ENCODE measurements at places on chromosomes 4 and X.

DNA sequence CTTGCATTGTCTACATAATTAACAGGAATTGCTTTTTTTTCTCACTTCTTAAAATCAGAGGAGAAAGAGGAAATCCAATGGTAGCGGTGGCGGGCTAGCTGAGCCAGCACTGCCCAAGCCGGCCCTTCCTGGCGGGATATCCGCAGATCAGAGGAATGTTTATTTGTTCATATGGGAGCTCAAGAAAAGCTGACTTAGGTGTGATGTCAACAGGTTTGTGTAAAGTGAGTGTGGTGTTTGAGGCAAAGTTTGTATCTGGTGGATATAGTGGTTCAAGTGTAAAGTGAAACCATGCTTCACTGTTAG lies 466 bp upstream of the SLC39A8 start:
- DNase-seq, result no peak

GRCh38 chrX:148825696-148826095 lies 325.3 kb downstream of the AFF2 start:
- no peak for DNase-seq

- no peak for DNase-seq
These were observed 314.5 kb upstream of the RASGEF1B start for GRCh38 chr4:81786063-81786763.

- DNase-seq, result no peak
These were observed 214.2 kb upstream of the PUDP start for GRCh38 chrX:7362111-7362510.

GRCh38 chr4:185734214-185734613 lies 77.8 kb downstream of the SORBS2 start:
- DNase-seq, result no peak

DNA sequence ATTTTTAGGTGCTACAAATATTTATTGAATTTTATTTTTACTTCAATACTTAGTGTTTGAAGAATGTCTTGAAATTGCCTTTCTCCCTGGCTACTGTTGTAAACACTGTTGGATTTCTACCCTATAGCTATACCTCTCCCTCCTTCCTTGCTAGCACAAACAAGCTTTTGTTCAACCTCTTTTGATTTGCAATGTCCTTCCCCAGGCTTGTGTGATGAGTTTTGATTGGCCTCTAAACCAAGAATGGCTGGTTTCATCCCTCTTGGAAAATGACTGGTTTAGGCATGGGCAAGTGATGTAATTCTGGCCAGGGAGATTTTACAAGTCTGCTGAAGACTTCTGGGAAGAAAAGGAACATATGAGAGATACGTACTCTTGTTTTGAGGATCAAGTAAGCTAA lies 25.3 kb upstream of the SLITRK2 start:
- no peak for DNase-seq

- no peak for DNase-seq
These were observed 41.6 kb upstream of the EDA2R start for GRCh38 chrX:66680451-66680850.

DNA sequence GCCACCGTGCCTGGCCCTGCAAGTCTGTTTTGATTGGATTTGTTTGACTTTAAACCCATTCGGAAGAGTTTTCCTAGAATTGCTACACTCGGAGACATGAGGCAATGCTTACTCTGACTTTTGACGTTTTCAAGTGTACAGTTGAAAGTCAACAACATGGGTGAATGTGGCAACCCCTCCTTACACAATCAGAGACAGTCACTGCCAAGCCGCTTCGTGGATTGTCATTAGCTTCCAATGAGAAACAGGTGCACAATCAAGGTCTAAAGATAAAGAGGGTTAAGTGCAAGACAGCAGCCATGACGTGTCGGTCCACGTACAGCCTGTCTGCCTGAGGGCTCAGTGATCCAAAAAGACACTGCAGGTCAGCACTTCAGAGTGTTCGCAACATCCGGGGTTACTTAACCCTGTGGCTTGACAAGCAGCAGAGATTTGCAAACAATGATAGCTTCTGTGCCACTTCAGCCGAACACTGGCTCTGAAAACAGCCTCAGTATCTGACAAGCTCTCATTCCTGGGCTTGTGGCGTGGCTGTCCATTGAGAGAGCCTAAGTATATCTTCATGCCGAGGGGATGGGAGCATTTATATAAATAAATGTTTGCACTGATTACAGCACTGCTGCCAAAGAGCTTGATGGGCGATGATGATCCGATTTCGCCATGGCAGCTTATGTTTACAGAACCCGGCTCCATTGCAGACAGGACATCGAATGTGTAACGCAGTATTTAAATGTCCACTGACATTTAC lies 180.0 kb downstream of the DHRSX start:
- DNase-seq, result no peak

- DNase-seq, result no peak
These were observed 188.0 kb upstream of the TBC1D9 start for GRCh38 chr4:140944199-140944515.
